ENCODE measurements at places on chromosomes 6 and 20.

- no peak for DNase-seq
Observed at GRCh38 chr20:34941226-34941625, 14.4 kb downstream of the GSS start.

GRCh38 chr20:44695674-44696300 is 19.4 kb upstream of the CCN5 start:
- DNase-seq = no peak

DNA sequence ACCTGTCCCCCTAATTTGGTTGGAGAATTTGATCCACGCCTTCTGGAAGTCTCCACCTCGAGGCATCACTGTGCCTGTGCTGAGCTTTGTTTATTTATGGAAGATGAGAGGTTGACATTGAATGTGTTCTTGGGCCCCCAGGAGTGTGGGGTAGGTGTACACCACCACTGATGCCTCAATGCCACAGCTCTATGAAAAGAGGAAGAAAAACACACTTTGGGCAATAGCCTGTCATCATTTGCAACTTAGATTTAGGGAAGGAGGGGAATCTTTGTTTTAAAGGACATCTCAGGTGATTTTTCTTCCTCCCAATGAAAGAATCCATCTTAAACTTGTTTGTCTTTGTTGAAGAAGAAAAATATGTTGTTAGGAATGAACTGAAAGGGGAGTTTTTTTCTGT is 42.6 kb downstream of the TBC1D7 start:
- no peak for DNase-seq

DNA sequence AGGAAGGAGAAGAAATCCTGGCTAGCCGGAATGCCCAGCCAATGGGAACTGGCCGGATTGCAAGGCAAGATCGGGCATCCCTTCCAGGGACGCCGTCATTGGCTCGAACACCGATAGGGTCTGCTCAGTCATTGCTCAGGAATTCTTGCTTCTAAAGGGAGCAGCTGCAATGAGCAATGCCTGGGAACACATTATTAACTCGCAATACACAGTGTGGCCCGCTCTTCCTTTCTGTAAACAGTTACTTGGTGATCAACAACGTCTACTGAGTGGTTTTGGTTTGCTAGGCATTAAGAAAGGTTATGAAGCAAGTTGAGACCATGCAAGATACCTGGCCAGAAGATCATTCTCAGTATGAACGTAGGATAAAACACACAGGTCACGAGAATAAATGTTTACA is 165.4 kb upstream of the CITED2 start:
- DNase-seq = no peak

GRCh38 chr6:122007339-122007738 is 392.1 kb upstream of the HSF2 start:
- DNase-seq = no peak

DNA sequence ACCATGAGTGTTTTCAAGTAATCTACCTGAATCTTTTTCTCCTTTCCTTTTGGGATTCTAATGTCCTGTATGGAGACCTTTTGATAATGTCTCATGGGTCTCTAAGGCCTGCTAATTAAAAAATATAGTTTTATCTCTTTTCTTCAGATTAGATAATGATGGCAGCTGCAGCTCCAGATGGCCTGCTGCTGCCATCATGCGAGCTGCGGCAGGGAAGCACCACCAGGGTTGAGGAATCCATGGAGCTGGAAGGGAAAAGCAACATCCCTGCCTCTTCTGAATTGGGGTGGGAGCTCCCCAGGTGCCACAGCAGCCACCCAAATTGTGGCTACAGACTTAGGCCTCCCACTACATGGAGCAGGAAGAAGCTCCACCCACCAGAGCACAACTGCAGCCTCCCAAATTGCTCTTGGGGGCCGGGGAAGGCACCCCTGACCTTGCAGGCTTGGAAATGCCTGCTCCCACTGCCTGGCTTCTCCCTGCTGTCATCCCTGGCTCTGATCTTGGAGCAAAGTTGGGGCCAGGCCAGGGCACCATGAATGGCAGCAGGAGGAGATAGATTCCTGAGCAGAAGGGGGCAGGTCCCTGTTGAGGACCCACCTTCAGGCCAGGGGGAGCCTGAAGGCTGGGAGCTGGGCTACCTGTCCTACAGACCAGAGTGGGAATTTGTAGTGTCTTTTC is 189.6 kb upstream of the MAN1A1 start:
- no peak for DNase-seq

DNA sequence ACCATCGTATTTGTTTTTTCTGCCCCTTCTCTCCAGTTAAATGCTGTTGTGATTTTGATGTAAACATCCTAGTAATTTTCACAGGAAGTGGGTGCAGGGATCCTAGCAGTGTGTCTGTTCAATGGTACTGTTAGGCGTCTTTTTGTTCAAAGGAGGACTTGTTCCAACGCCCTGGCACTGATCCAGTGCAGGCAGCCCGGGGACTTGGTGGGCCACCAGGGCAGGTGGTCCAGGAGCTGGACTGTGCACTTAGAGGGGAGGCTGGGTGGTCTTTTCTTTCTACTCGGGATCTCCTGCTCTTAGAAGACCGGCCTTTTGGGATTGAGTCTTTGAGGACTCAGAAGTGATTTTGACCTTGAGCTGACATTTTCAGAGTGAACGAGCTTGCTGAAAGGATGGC is 41.1 kb upstream of the NKX2-2 start:
- no peak for DNase-seq

GRCh38 chr6:119501798-119502483 is 152.4 kb upstream of the MAN1A1 start:
- DNase-seq = no peak

GRCh38 chr6:109471105-109471810 is 11.8 kb downstream of the ZBTB24 start:
- no peak for DNase-seq

- DNase-seq = no peak
Observed at GRCh38 chr6:116060572-116061283, at the start of gene FRK. FRK (minus strand) TSS chr6:116060891; CDS start chr6:116060311, 580 bp downstream.

DNA sequence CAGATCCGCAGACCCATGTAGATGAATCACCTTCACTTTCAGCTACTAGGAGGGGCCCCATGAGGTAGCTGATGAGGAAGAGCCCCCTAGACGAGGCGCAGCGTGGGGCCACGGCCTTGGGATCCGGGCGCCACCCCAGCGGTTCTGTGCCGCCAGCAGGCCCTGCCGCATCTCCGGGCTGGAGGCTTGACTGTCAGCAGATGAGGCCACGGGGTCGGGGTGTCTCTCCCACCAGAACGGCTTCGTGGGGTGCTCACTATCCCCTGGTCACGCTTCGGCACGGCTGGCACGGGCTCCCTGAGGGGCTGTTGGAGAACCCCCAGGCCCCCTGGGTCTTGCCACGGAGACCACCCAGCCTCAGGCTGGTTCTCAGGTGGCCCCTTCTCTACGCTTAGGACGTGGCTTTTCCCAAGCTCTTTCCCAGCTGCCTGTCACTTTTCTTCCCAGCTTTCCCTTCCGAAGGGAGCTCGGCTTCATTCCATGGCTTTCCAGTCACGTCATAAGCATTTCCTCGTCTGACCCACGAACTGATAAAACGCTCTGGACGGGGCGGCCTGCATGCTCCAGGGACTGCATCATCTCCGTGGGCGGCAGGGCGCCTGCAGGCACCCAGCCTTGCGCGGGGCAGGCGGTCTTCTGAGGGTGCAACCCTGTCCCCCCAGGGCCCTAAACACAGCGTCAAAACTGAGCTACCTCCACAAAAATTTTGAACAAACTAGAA is 85.9 kb downstream of the THBS2 start:
- DNase-seq = no peak

GRCh38 chr6:51396583-51396982 is 577.9 kb downstream of the TFAP2B start:
- DNase-seq = no peak

Data from CD4-positive, alpha-beta T cell treated with Interleukin-21 for 1 hour (primary cell).